ACHN (cell line): ENCODE measurements at places on chromosomes 16 and 17.
A peak's percentile ranks its signal among the peaks of the same experiment; 100 is the strongest.

- DNase-seq, result peak; percentile 85
Measured at GRCh38 chr16:21625026-21625425, 25.6 kb downstream of the METTL9 start.

DNA sequence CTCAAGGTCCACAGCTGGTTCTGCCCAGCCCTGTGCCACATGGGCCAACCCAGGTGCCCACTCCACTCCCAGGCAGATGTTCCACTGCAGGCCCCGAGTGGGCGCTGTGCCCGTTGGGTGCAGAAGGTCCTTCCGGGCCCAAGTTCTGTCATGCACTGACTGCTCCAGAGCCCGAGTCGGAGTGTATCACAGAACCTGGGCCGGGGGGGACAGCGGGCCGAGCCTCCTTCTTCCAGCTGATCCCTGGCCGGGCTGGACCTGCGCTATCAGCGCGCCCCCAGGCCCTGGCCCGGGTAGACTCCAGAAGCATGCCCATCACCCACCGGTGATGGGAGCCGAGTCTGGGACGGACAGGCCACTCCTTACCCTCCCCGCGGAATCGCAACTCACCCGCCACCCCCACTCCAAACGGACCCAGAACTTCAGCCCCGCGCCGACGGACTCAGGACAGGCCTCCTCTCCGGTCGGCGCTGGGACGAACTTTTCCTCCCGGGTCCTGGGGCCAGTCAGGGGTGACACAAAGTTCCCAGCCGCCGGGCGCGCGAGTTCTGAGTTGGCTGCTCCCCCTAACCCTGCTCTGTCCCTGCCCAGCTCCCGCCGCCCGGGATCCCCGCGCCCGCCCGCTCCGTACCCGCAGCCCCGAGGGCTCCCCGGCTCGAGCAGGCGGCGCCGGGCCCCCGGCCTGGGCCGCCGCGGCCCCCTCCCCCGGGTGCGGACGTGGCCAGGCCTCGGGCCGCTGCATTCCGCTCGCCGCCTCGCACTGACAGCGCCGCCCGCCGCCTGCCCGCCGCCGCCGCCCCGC is at the start of gene COPZ2:
COPZ2 (minus strand) TSS at position 762 of the 802 bp plus-strand sequence; CDS start at position 742, 20 bp downstream.
- DNase-seq, result peak; percentile 56

DNA sequence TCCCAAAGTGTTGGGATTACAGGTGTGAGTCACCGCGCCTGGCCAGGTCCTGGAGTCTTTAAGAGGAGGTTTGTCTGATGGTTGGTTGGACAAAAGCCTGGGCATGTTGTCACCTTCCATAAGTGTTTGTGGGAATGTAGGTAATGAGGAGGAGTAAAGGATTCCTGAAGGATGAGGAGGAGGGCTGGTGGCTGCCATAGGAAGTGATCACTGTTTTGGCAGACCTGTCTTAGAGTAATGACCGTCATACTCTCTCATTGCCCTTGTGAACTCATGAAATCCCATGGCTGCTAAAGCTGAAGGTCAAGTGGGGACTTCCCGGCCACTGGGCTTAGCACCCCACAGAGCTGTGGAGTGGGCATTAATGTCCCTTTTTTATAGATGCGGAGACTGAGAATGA is 40.5 kb downstream of the TENT4B start:
- DNase-seq, result no peak

GRCh38 chr17:43655693-43656255 is 5.9 kb downstream of the MEOX1 start:
- DNase-seq, result no peak

DNA sequence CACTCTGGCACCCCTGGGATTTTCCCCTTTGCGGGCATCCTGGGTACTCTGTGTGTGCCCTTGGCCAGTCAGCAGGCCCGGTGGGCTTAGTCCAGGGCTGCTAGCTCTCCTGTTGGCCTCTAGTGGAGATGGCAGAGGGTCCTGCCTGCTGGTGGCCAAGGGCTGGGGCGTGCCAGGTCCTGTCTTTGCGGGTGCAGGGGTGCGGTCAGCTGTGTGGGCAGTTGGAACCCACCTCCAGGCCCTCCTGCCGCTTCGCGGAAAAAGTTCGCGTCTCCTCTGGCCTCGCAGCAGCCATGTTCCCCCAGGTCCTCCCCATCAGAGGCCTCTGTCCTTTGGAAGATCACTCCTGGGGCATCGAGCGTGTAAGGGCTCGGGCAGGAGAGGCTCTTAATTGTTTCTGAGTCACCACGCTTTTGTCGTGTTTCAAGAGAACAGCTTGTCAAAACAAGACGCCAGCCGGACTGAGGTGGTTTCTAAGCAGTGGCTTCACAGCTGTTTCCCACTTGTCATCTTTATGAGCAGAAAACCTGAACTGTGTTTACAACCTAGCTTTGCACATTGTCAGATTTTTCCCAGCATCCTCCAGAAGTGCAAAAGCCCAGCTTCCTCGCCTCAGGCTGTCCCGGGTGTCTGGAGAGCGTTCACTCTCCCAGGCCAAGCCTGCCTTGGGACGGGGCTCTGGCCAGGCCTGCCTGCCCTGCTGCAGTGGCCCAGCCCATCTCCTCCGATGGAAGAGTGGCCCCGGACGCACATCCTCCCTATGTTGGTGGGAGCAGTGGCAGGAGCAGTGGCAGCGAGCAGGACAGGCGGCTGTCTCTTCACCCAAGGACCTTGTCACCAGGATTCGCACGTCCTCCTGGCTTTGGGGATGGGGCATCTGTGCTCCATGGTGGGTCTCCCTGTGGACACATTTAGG is 5.0 kb upstream of the DNASE1L2 start:
- no peak for DNase-seq

- DNase-seq, result no peak
Measured at GRCh38 chr16:89191901-89192185, 8.5 kb downstream of the SLC22A31 start.

DNA sequence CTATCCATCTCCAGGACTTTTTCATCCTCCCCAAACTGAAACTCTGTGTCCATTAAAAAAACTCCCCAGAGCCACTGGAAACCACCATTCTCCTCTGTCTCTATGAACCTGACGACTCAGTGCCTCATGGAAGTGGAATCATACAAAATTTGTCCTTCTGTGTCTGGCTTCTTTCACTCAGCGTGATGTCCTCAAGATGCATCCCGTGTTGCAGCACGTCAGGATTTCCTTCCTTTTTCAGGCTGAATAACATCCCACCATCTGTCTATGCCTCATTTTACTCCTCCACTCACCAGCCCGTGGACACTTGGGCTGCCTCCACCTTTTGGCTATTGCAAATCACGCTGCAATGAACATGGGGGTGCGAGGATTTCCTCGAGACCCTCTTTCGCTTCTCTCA is 12.6 kb upstream of the ALDH3A1 start:
- DNase-seq, result no peak

DNA sequence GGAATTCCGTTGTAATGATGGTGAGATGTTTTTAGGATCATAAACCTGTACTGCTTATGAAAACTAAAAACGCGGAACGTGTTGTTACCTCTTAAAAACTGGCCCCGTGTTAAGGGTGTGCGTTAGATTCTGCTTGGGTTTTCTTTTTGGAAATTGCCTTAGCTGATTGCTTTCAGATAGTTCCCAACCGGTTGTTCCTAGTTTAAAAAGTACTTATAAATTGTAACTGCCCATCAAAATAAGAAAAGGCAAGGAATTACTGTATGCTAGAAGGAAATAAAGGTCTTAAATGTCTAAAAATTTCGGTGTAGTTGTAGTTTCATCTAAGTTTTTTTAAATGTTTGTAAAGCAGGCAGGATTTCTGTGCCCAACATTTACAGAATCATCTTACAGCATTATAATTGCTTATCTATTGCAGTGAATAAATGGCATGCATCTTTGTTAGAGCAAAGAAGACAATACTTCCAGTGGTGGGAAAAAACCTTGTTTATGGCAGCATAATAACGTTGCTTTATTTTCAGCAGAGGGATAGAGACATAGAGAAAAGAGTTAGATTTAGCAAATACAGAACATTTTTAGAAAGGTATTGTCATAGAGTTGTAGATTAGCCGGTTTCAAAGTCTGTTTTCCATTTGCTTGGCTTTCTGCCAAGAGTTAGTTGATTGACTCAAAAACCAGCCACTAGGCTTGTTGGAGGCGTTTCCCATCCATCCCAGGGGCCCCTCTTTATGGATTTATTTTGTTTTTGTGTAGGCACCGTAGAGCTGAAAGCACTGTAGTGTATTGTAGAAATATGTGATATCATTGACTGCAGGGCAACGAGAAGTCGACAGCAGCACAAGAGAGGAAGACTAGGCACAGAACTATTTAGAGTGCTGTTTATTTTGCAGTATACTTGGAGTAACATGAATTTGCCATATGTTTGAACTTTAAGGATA is 1.7 kb downstream of the PPM1D start:
- DNase-seq, result peak; percentile 84

GRCh38 chr17:15485045-15485444 is 17.6 kb upstream of the CDRT4 start:
- no peak for DNase-seq

DNA sequence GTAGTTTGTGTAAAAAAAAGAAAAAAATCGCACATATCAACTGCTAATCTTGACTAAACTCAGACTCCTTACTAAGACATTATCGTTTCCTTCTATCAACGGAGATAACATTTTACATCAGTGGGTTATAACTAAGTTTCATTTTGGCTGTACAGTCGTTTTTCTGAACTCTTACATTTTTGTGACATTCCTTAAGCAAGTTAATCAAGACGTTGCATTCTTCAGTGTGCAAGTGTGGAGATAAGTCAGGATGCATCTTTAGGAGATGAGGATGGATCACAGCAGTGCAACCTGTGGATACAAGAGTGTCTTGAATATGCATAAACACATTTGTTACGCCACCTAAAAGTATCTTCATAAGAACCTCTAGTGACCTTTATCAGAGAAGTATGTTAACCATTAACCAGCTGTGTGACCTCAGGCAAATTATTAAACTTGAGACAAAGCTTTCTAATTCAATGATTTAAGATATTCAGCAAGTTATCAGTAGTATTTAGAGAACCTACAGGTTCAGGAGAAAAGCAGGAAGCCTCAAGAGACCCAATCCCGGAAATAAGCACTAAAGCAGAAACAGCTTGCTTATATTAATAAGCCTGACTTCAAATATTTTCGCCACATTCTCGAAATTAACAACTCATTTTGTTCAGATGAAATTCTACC is 9.4 kb downstream of the CMC2 start:
- DNase-seq, result peak; percentile 78

- peak; percentile 29 for DNase-seq
Measured at GRCh38 chr17:14070344-14070984, 1.2 kb downstream of the COX10 start.

DNA sequence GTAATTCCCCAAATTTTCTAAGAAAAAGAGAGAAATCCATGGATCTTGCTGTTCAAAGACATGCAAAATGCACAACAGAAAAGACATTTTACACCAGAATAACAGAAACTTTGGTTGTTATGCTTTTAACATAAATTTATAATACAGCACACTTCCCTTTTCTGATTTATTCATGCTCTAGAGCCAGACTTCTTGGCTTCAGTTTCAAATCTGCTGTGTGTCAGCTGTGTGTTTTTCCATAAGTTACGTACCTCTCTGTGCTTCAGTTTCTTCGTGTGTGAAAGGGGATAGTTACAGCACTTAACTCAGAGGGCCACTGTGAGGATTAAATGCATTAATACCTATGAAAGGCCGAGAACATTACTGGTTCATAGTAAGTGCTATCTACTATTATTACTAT is 6.8 kb upstream of the CCL3L1 start:
- no peak for DNase-seq

DNA sequence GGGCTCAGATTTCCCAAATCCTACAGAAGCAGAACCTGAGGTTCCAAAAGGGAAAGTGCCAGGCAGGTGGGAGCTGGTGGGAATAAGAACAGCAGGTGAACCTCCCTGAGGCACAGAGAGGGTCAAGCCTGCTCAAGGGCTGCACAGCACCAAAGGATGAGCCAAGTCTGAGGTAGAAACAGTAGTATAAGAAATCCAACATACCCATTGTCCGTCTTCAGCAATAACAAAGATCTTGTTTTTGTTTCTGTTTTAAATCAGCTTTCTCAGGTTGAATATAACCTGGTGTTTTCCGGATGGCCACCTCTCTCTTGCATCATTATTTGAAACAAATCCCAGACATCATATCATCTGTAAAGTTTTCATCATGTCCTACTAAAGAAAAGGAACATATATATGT is 10.6 kb upstream of the CES3 start:
- no peak for DNase-seq
